ENCODE measurements at places on chromosomes 16 and 17.

DNA sequence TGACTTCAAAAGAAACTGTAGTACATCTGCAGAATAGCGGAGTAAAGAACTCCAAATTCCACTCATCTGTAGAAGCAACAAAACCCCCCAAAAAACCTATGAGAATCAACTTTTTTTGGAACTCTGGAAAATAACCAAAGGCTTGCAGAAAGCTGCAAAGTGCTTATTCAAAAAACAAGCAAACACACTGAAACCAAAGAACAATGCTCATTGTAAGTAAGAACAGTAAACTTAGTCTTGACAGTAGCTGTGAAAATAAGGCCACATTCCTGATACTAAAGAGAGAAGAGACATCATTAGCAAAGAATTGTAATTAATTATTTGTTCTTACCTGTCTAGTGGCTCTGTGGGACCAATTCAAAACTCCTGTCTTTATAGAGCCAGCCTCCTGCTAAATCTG lies 534.3 kb upstream of the C16orf82 start:
- DNase-seq, result no peak

DNA sequence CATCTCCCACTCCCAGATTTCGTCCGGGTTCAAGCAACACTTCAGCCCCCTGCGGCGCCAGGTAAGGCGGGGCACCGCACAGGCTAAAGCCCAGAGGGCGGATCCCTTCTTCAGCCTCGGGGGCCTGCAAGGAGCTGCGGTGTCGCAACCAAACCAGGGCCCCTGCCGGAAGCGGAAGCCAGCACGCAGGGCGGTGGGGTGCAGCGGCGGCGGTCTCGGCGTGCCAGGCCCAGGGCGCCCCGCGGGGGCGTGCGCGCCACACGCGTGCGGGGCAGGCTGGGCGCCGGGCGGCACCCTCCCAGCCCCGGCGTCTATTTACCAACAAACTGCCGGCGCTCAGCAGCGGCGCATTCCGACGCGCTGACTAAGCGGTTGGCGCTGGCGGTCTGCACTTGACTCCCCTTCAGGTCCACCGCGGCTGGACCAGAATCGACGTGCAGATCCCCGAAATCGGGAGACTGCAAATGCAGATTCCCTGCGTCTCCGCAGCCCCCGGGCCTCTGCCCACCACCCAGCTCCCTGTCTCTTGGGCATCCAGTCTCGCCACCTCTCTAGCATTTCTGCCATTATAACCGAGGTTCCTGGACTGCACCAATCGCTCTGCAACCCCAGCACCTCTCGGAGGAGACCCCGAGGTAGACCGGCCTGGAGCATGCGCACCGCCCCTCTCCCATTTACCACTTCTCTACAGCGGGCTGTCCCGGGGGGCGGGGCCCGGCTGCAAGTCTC lies 421 bp upstream of the DLX4 start:
- DNase-seq, result peak; percentile 13

- no peak for DNase-seq
These were observed 36.0 kb upstream of the SLC39A11 start for GRCh38 chr17:73128496-73128895.

DNA sequence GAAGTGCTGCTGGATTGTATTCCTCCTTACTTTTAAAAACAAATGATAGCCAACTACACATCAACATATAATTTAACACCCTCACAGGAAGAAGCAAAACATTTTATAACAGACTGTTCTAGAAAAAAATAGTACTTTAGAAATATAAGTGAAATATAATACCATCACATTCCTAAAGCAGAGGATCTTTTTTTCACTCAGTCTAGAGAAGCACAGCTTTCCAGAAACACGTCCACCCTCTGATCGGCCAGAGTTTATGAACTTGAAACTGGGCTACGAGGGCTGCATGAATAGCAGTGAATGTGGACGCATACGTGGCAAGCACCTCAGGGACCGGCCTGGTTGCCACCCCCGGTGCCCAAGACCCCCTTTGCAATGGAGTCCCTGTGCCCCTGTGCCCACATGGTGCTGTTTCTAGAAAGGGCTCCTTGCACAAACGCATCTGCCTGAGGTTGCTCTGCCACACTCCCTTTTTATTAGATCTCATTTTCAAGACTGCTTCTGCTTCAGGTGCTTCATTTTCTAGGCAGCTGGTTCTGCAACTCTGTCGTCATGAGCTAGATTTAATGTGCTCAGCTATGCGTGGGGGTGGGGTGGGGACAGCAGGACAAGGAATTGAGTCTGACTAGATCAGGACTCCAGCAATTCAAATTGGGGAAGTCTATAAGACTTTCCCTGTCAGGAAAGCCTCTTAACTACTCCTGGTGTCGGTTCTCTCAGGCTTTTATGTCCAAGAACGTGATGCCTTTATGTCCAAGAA lies 29.1 kb upstream of the ERN1 start:
- no peak for DNase-seq

DNA sequence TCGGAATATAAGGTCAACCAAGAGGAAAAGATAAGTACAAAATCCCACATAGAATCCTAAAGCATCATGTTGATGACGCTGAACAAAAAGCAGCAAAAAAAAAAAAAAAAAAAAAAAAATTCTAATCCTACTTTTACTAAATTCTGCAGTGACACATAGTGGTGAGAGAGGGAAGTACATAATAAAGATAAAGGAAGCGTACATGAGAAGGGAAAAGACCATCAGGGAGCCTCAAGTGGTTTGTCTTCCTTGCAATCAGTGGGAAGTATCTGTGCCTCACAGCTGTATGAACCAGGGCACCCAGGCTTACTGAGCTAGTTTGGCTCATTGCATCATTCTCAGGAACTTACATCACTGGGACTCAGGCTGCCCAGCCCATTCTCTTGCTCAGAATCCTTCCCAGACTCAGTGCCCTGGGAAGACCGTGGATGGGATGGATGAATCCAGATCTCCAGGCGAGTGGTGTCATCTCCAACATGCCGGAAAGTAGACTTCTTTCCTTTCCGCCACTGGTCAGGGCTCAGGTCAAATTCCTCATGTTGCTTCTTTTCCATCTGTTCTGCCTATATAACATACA lies 21.2 kb downstream of the SMG6 start:
- DNase-seq, result no peak

DNA sequence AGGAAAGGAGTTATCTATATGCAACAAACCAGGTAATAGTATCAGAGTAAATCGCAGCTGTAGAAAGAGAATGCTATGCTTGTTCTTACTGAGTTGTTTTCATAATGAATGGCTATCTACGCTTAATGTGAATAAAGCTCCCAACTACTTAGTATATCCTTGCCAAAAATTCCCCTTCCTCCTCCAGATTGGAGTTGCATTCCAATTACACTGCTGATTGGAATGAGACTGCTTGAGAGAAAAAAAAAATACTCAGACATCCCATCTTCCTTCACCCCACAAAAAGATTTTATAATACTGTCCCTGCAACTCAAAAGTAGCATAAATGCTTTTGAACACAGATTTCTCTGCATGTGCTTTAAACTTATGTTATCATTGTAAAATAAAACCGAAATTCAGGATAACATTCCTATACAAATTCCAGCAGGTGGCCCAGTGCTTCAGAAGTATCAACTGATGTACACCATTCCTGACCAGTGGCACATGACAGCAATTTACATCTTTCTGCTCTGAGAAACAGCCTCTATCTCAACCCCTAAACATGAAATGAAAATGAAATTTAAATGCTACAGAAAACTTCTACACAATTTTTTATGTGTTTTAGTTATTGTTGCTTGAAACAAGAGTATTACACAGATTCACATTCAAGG lies 47.0 kb downstream of the SMURF2 start:
- no peak for DNase-seq

GRCh38 chr16:89737341-89738071 lies 16.2 kb downstream of the ZNF276 start:
- no peak for DNase-seq

DNA sequence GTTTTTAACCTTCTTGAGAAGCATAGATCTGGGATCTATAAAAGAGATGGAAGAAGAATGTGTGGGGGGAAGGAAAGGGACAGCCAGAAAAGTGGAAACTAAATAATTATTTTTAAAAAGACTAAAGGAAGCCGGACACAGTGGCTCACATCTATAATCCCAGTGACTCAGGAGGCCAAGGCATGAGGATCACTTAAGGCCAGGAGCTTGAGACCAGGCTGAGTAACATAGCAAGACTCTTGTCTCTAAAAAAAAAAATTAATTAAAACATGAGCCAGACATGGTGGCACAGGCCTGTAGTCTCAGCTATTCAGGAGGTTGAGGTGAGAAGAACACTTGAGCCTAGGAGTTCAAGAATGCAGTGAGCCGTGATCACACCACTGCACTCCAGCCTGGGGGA lies 335.1 kb downstream of the GRIN2A start:
- DNase-seq, result no peak

DNA sequence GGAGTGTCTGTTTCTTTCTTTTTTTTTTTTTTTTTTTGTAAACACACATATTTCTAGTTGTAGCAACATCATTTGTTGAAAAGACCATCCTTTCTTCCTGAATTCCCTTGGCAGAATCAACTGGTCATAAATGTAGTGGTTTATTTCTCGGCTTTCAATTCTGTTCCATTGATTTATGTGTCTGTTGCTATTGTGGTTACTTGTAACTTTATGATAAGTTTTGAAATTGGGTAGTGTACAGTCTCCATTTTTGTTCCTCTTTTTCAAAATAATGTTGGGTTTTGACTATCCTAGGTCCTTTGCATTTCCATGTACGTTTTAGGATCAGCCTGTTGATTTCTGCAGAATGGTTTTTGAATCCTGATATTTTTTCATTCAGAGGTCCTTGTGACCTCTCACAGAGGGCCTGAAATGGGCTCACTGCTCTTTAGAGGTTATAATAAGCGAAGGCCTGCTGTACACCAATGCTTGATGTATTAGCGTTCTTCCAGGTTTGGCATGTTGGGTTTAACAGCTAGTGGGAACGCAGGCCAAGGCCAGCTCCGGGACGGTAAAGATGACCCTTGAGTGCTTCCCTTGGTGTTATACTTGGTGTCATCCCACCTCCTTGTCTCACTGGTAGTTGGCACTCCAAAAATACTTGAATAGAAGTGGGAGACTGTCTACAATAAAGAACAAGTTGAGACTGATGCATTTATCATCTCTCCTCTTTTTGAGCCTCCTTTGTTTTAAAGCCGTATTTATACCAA lies 43.8 kb downstream of the ZNRF1 start:
- no peak for DNase-seq

- DNase-seq, result no peak
These were observed 281.5 kb downstream of the SNX29 start for GRCh38 chr16:12257926-12258561.

- DNase-seq, result no peak
These were observed 14.0 kb downstream of the CRISPLD2 start for GRCh38 chr16:84833542-84834402.

DNA sequence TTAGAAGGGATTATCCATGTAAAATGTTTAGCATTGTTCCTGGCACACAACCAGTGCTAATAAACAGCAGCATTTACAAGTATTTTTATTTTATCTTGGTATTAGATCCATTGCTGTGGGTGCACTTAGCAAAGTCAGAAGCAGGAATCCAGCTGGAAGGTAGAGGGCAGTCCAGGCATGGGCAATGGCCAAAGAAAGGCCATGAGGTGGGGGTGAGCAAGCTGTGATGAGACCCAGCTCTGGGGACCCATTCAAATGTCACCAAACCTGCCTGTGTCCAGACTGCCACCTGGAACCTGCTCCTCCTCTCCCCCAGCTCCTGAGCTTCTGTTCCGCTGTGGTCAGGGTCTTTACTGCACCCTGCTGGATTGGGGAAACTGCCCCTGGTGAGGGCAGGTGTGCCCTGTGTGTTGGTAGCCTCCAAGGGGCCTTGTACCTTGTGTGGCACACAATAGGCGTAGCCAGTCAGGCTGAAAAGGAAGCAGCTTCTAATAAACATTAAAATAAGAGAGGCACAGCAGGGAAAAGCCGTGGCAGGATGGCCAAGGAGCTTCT lies 118.0 kb upstream of the CRHR1 start:
- DNase-seq, result no peak

DNA sequence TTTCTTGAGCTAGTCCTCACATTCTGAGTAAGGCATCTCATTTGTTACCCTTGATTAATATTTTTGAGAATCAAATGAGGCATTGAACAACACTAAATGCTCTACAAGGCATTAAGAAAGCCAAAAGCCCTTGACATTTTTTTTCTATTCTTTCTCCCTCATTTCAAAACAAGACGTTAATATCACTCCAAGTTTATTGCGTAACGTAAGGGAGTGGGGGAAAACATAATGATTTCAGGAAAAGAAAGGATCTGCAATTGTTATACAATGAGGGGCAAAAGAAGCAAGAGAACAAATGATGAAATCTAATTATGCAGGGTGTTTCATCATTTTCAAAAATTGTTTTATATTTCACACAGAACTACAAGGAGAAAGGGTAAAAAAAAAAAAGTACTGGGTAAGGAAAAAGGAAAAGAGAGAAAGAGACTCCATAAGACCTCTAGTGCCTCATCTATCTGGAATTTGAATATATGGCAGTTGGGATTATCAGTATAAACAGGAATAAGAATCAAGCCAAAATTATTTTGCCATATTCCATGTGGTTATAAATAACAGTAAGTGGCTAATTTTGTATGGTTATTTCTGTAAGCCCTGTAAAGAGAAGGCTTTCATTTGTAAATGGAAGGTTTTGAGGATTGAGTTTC lies 163.0 kb downstream of the ABCA8 start:
- DNase-seq, result no peak

GRCh38 chr17:253091-253846 lies 71.8 kb upstream of the DOC2B start:
- no peak for DNase-seq

GRCh38 chr16:7294020-7294419 lies 38.6 kb upstream of the RBFOX1 start:
- no peak for DNase-seq

GRCh38 chr16:84844559-84845495 lies 25.0 kb downstream of the CRISPLD2 start:
- no peak for DNase-seq

GRCh38 chr17:34537445-34537844 lies 41.9 kb upstream of the TMEM132E start:
- no peak for DNase-seq

DNA sequence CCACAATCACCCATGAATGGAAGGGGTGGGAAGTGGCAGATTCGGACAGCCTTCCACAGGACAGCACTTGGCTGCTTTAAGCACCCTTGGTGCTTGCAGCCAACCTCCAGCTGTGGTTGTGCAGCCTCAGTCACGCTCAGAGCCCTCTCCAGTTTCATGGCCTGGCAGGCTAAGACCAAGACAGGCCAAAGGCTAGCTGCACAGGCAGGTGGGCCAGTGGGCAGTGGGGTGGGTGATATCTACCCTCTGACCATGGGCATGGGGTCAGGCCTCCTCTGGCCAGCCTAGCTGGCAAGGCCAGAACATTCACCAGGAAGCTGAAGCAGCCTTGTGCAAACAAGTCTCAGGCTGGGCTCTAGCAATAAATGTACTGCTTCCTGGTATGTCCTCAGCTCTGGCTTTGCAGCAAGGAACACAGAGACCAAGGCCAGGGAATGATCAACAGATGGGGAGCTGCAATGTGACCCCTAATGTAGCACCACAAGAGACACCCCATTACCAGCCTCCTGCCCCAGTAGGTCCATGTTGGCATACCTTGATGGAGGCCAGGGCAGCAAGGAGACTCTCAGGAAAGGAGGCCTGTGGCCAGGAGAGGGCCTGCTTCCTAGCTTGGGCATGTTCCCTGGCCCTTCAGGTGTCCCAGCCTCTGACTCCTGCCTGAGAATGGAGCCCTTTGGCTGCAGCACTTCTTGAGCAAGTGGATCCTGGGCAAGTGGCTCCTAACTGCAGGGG lies 20.9 kb downstream of the HSD11B2 start:
- no peak for DNase-seq

Measured in activated CD8-positive, alpha-beta memory T cell treated with anti-CD3 and anti-CD28 coated beads for 1 hour (primary cell).